ENCODE measurements at places on chromosomes 5 and 9. TPM values are rescaled to one million over a fixed set of nuclear protein-coding genes. Genes with fewer than 3 reads are reported as not detected.

Gene RORB
- polyA plus RNA-seq: 4.2 TPM

Gene FCN2
- polyA plus RNA-seq: not detected

Gene FBP2
- not detected for polyA plus RNA-seq

Gene F2RL1
- not detected for polyA plus RNA-seq

Gene TLR4
- 2.2 TPM for polyA plus RNA-seq

Gene PHF19
- not detected for polyA plus RNA-seq

Gene OMD
- polyA plus RNA-seq: 3.0 TPM

Gene IFNA1
- not detected for polyA plus RNA-seq

Gene PTPRD
- 17.0 TPM for polyA plus RNA-seq

Gene MVB12B
- polyA plus RNA-seq: 1.1 TPM

Gene EPB41L4B
- 0.90 TPM for polyA plus RNA-seq

All from Purkinje cell (primary cell).